Cerebellar nuclear complex (tissue), 1 donor: ENCODE measurements at places on chromosomes 11 and 22.

GRCh38 chr11:1352696-1353382 lies 36.9 kb upstream of the BRSK2 start:
- DNase-seq = no peak

DNA sequence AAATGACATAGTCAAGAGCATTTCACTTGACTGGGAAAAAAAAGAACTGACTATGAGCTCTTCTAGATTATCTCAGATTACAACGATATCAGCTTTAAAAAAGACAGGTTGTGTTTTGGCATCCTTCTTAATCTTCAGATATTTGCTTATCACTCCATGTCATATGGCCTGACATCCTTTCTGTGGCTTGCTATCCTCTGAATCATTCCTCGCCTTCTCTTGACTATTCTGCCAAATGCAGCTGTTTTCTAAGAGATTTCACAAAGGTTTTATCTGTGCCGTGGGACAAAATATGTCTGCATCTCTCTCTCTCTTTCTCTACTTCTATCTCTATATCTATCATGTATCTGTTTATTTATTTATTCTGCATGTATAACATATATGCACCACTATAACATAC lies 746.1 kb downstream of the CNTN5 start:
- DNase-seq = no peak

DNA sequence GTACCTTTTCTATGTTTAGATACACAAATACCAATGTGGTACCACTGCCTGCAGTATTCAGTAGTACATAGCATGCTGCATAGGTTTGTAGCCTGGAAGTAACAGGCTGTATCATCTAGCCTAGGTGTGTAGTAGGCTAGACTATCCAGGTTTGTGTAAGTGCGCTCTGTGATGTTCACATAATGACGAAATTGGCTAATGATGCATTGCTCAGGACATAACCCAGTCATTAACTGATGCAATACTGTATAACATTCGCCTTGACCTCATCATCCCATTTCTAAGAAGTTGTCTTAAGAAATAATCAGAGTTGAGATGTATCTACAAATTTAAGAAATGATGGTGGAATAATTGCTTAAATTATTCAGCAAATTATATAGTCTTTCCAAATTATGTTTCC lies 116.0 kb upstream of the TIMP3 start:
- DNase-seq = no peak

DNA sequence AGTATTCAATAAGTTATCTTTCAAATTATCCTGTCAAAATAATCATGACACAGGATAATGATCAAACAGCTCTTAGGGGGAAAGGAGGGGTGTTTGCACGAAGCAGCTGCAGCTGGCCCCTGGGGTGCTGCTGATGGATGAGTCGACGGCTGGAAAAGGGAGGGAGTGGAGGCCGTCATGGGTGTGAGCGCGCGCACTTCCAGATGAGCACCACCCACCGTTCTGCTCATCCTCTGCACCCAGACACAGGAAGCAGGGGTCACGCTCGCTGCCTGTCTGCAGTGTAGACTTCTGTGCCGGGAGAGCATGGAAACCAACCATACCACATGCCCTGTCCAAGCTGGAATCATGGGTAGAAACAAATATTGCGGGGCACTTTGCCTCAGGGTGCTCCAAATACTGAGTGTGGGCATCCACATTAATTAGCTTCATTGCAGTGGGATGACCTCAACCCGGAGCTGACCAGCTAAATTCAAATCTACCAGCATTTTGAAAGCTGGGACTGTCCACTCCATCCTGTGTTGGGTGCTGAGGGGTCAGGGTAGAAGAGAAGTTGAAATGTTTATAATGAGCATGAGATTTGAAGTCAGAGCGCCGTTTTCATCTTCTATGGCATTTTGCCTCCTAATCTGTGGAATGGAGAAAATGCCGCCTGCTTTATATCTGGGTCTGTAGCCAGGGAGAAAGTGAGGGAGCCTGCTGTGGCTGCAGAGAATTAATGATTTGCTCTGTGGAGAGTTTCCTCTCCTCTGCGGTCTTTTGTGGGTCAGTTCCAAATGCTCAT lies 802.4 kb downstream of the TBC1D22A start:
- no peak for DNase-seq

- no peak for DNase-seq
Measured at GRCh38 chr11:105344938-105345337, 205.4 kb upstream of the CARD18 start.

GRCh38 chr22:47177334-47177815 lies 414.9 kb downstream of the TBC1D22A start:
- no peak for DNase-seq

DNA sequence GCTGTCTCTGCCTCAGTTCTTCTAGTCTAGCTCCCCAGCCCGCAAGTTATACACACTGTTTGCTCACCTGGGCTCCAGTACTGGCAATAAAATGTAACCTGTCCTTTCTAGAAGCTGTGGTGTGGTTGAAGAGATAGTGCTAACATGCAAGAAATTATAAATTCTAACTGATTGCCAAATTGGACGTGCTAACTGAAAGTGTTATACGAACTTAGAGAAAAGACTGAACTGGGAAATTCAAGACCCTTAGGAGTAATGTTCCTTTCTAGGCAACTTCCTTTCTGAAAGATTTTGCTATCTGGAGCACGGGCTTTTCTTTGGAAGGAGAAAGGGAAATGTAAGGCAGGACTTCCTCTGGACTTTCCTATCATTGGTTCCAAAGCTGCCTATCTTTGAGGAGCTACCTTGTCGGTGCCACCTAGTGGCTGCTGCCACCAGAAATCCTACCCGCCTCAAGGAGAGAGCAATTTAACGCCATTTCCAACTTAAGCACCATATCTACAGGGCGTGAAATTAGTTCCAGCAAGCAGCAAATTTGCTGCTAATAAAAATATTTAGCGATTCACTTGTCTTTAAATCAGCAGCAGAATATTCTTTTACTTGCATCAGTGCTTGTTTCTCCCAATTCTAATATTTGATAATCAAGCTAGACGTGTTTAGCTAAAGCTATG lies 12.7 kb upstream of the TMEM218 start:
- DNase-seq = no peak

- no peak for DNase-seq
Measured at GRCh38 chr11:76173663-76174062, 32.6 kb downstream of the WNT11 start.

DNA sequence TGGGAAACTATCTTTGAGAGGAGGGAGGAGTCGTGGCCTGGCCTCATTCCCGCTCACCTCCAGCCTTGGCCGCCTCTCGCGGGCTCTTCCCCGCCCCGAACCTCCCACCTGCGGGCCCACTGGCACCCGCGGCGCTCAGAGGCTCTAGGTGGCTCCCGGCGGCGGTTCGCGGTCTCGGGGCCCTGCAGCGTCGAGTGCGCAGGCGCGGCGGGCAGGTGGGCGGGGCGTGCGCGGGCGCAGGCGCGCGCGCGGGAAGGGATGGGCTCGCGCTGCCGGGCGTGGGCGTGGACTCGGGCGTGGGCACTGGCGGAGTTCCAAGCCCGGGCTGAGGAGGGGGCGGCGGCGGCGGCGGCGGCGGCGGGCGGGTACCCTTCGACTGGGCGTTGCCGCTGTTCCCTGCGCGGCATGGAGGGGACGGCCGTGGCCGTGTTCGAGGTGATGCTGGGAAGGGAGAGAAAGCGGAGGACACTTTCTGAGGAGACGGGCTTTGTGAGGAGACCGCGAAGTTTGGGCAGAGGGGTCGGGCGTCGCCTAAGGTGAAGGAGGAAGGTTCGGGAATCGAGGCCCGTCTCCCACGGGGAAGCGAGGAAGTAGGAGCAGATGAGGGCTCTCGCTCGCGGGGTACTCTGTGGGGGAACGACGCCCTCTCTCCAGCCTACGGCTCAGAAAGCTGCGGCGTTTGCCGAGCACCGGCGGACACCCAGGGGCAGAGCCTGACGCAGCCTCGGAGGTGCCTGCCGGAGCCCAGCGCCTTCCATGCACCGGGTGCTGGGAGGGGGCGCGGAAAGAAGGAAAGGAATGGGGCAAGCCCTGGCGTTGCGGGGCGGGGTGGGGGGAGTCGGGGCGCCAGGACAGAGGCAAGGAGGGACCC lies 15.7 kb upstream of the SPTBN2 start:
- DNase-seq = no peak

- DNase-seq = no peak
Measured at GRCh38 chr11:2200536-2200935, 28.9 kb upstream of the TH start.

- no peak for DNase-seq
Measured at GRCh38 chr11:69566001-69566400, 75.0 kb upstream of the CCND1 start.

GRCh38 chr11:110903378-110903777 lies 191.1 kb upstream of the ARHGAP20 start:
- DNase-seq = no peak

GRCh38 chr11:6481924-6482275 lies 599 bp downstream of the TIMM10B start:
- no peak for DNase-seq

DNA sequence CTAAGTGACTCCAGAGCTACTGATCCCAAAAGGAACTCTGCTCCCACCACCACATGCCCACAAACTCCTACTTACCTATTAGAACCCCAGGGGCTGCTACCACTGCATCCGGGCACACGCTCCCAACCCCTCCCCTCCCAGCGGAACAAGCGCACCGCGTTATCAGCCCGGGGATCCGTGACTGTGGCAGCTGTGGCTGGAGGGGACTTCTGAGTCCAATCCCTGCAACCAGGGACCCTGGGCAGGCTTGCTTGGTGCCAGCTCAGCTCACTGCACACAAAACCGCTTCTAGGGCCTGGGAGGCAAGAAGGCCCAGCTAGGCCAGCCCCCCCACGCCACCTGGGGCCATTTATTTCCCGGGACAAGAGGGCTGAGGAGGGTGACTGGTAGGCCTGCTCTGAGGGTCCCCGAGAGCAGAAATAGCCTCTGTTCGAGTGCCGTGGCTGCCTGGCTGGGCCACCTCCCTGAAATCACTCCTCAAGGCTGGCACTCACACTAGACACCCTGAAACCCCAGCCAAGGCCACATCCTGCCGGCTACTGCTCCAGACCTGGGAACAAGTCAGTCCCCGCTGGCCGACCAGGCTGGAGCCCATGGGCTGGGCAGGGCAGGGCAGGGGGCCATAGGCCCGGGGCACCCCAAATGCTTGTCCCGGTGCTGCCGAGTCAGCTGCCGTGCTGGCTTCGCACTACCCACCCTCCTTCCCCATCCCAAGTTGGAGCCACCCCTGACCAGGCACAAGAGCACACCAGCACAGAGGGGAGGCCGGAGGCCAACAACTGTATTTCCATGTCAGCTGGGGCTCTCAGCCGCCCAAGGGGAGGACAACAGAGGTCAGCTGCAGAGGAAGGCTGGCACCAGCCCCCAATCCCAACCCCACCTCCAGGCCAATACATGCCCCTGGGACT lies 1.9 kb upstream of the IFITM10 start:
- DNase-seq = no peak

- DNase-seq = no peak
Measured at GRCh38 chr11:83219095-83219494, 25.6 kb downstream of the ANKRD42 start.

DNA sequence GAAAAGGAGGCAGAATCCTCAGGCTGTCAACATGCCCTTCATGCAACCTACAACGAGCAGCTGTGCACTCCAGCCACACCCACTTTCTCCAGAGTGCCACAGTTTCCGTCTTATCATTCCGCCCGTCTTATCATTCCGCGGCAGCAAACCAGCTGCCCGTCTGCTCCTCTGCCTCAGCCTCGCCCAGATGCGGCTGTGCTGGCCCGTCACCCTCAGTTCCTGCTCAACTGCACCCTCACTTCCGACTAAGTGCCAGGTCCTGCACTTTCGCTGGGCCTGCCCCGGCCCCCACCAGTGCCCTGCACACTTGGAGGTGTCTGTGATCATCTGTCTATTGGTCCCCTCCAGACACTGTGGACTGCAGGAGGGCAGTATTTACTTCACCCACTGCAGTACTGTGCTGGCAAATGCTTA lies 43.7 kb downstream of the MICAL3 start:
- DNase-seq = no peak

GRCh38 chr11:36022882-36023281 lies 79.0 kb downstream of the LDLRAD3 start:
- no peak for DNase-seq

- no peak for DNase-seq
Measured at GRCh38 chr11:78417888-78418583, 416 bp upstream of the GAB2 start.

- no peak for DNase-seq
Measured at GRCh38 chr22:18005201-18005926, 19.0 kb downstream of the MICAL3 start.

GRCh38 chr22:26259510-26259909 lies 90.2 kb downstream of the SEZ6L start:
- no peak for DNase-seq

DNA sequence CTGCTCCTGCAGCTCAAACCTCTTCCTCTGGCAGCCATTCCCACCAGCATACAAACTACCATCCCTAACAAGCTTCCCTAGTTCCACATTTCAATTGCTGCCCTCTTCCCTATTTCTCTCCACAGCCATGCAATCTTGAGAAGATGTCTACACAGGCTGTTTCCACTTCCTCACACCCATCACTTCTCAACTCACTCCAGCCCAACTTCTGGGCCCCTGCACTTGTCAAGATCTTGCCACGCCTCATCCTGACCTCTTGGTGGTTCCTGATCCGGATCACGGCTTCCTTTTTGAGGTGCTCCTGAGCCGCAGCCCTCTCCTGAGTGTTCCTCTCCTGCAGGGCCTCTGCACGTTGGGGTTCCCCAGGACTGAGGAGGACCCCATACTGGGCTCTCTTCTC lies 22.6 kb downstream of the RPL27A start:
- no peak for DNase-seq

- DNase-seq = no peak
Measured at GRCh38 chr11:19087658-19088057, 27.1 kb upstream of the MRGPRX2 start.

GRCh38 chr22:39155421-39155820 lies 2.9 kb upstream of the CBX7 start:
- DNase-seq = no peak

DNA sequence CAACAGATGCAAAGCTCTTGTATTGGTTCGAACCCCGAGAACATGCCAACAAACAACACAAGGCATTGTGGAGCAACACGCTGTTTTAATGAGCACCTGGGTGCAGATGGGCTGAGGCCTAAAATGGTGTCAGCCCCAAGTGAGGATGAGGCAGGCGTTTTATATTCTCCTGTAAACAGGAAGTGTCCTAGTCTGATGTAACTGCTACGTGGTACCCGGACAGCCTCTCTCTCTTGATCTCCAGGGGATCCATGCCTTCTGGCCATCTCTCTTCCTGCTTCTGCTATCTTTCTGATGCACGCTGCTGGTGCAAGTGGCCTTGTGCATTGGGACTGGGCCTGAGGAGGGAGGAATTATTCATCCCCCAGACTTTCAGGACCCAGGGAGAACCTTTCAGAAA lies 19.4 kb upstream of the VSTM5 start:
- DNase-seq = no peak

DNA sequence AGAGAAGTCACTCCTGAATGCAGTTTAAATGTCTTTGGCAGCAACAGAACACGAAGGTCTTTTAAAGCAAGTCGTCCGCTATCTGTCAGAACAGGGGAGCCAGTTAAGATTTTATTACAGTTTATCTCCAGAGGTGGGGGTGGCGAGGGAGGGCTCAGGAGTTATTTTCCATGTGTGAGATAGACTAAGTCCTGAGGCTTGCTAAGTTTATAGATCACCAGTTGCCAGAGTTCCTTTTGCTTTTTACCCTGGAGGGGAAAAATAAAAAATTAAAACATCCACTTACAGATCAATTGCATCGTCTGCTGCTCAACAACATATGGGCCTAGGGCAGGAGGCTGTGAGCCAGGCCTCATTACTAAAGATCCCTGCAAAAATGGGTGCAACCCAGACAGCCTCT lies 90.7 kb downstream of the SNX19 start:
- no peak for DNase-seq
